ENCODE measurements at places on chromosomes 4 and X.

- no peak for DNase-seq
Observed at GRCh38 chr4:62544428-62544827, 1344.3 kb downstream of the ADGRL3 start.

- DNase-seq = no peak
Observed at GRCh38 chr4:153950100-153950979, 161.5 kb upstream of the SFRP2 start.

DNA sequence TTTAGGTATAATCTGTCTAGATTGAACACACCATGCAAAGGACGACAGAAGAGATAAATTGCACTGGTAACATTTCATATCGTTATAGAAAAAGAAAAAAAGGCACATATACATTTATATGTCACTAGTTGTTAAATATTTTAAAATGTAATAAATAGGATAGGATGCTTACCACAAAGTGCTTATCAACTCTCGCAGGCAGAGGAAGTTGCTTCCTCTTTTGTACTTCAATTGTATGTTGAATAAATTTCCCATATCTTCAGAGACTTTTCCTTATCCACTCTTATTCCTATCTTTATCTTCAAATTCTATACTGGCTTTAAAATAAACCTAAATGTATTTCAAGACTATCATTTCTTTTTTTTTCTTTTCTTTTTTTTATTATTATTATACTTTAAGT, 163.3 kb upstream of the SPOCK3 start:
- DNase-seq = no peak

DNA sequence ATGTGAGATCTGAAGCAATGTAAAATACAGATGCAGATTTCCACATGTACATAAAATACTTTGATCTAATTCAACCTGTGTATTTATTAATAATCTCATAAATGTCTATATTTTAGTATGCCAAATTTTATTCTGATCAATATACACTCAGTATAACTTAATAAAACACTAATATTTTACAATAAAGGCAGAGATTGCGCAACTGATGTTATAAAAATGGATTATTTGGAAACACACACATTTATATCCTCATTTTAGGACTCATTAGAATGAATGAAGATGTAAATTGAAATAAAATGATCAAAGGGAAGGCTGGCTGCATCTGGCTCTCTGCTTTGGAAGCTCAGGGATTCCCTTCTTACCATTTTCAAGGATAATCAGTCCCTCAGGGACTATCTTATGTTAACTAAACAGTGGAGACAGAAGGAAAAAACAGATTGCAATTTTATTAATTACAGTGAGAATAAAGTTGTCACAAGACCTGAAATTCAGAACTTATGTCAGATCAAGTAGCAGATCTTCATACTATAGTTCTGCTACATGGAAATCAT, 900.9 kb upstream of the EPHA5 start:
- DNase-seq = no peak

DNA sequence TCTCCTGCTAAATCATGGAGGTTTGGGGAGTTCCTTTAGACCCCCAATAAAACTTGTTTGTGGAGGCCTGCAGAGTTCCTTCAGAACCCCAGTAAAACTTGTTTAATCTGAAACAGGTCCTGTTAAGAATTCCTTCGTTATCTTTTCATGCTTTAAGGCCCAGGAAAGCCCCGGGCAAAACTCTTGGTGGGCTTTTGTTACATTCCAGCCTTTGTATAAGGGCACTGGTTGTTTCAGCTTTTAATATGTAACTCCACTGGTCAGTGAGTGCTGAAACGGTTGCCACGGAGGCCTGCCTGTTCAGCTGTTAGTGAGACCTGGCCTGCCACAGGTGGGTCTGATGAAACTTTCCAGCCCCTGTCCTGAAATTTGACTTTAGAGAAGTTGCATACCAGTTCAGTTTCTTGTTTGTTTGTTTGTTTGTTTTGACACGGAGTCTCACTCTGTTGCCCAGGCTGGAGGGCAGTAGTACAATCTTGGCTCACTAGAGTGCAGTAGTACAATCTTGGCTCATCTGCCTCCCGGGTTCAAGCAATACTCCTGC, 12.4 kb upstream of the DHRSX start:
- DNase-seq = no peak

- DNase-seq = no peak
Observed at GRCh38 chr4:168604496-168605373, 107.9 kb downstream of the PALLD start.

DNA sequence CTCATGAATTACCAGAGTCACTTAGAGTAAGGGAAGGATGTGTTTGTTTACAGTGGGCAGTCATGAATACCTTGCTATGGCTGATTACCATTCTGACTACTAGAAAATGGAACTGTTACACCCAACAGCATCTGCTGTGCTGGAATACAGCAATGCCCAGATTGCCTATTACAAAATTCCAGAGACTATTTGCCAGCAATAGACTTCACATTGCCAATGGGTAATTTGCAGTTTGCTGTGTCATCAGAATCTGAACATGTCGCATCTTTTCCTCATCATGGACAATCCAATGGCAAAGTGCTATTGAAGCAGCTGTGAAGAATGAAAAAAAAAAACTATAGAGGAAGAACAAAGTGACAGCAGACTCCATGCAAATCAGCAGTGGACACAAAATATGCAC, 356.6 kb downstream of the CXXC4 start:
- DNase-seq = no peak

- no peak for DNase-seq
Observed at GRCh38 chr4:77151241-77151640, 5.8 kb upstream of the CCNG2 start.

DNA sequence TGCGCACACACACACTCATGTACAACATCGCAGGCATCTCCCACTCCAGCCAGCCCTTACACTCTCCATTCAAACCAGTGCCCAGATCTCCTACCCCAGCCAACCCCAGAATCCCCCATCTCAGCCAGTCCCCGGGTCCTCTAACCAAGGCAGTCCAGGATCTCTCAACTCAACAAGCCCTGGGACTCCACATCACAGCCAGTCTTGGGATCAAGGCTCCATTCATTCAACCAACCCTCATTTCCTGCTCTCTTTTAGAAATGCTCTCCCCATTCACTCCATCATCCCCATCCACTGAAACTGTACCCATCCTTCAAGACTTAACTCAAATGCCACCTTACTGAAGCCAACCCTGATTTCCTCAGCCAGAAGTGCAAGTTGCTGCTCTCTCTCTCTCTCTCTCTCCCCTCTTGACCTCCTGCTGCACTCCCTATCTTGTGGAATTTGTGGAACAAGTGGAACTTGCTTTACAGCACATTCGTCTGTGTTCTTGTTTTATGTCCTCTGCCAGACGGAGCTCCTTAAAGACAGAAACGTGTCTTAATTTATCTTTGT, 40.6 kb upstream of the IQSEC2 start:
- DNase-seq = no peak

DNA sequence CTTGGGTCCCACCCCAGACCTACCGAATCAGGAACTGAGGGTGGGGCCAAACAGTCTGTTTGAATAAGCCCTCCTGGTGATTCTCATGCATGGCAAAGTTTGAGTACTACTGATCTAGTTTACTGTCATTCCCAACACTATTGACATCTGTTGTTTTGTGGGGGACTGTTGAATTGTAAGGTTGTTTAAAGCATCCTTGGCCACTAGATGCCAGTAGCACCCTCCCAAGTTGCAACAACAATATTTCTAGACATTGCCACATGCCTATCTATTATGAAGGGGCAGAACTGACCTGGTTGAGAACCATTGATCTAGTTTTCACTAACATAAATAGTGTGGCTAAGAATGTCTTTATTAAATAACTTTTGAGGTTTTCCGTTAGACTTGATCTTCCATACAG, 15.1 kb downstream of the TAF9B start:
- DNase-seq = no peak

All from germinal center (tissue), 1 donor.